IMR-90 (cell line): ENCODE measurements at places on chromosomes 5 and 9. TPM values are rescaled to one million over a fixed set of nuclear protein-coding genes. Genes with fewer than 3 reads are reported as not detected.

DNA sequence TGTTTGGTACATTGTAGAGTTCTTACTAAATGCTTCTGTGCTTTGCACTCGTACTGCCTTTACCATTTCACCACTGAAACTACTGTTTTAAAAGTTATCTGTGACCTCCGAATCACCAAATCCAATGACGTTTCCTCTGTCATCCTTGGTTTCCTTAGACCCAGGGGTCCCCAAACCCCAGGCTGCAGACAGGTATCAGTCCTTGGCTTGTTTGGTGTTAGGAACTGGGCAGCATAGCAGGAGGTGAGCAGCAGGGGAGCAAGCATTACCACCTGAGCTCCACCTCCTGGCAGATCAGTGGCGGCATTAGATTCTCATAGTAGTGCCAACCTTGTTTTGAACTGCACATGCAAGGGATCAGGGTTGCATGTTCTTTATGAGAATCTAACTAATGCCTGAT, 26.8 kb upstream of the APC start:
- no peak for DNase-seq

DNA sequence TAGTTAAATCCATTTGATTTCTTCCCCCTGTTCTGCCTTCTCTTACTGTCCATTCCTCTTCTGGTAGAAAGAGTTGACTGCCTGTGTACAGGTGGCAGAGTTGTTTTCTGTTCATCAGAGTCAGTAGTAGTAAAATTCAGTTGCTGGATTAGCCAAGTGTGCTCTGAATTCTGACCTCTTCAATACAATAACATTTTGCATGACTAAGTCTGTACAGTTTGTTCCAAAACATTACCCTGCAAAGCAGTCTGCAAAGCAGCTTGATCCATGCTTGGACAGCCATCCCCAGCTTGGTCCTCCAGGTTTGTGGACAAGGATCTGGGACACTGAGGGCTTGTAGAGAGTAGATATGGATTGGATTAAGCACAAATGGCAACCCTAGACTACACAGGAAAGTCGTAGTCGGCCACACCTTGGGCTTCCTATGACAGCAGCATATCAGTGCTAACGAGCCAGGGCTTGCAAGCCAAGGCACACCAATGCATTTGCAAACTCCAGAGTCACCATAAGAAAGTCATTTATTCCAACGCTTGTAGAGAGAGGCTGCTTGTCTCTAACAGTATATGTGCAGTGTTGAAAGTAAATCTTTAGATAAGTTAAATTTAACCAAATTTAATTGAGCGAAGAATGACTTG, 25.2 kb downstream of the IL12B start:
- peak; percentile 33 for DNase-seq

DNA sequence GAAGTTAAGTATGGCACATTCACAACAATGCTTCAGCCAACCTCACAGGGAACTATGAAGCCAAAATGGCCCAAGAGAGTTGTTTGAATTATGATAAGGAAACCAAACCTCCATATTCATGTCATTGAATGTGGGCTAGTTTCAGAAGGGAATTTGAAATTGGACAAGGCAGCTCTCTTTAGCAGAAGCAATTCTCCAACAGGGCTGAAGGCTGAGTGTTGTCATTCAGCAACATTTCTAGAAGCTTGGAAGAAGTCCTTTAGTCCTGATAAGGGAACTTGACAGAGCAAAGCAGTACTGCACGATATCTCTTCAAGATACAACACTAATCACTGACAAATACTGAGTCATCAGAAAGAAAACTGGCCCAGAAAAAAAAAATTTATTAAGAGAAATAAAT, 115.4 kb downstream of the SLC25A46 start:
- DNase-seq = peak; percentile 43

- no peak for DNase-seq
Measured at GRCh38 chr5:96280946-96281393, 152.1 kb downstream of the PCSK1 start.

DNA sequence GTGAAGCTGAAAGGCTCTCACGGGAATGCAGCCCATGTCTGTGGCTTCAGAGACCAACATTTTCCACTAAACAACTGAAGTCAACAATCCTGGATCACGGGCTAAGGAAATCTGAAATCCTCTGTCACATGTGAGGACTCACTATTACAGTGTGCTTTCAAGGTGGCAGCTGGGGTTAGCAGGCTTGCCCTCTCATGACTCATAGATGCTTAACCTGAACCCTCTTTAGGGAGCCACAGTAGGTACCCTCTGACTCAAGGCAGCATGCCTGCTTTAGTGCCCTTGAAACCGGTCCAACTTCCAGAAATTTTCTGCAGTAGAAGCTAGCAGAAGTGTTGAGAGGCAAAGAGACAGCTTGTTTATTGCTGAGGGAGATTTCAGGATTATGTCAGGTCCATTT, 232.5 kb downstream of the GABRB2 start:
- DNase-seq = no peak

DNA sequence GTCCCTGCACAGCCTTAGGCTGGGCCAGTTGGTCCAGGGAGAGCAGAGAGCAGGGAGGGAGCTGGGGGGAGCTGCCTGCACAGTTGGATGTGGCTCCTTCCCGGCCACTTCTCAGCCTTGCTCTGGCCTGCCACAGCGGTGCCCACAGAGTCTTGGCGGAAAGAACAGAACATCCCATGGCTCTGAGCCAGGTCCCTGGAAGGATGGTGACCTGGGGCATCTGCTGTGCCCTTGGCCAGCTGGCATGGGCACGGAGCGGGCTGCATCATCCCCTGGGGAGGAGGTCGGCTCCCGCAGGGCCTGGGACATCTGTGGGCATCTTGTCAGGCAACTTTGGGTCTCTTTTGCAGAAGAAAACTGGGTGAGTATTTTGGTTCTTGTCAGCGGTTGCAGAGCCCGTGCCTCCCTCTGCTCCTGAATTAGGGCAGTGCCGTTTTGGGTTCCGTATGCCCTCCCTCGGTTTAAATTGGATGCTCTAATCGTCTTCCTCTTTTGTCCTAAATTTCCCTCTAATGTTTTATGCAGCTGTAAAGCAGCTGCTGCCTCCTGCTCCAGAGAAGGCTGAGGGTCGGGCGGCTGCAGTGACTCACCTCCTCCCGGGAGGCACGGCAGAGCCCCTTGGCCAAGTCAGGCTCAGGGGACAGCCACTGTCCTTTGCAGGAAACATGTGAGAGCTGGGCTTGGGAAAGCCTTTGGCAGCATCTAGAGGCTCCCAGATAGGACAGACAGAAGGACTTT, 10.5 kb upstream of the NACC2 start:
- peak; percentile 47 for DNase-seq

- no peak for DNase-seq
Measured at GRCh38 chr5:170630226-170630625, 126.4 kb downstream of the KCNIP1 start.

- DNase-seq = peak; percentile 63
Measured at GRCh38 chr9:128078504-128079434, 10.7 kb downstream of the SLC25A25 start.

The OLFM1 gene
- 0.28 and 0.36 TPM in 2 replicates for total RNA-seq

The PCDHA13 gene
- total RNA-seq = not detected in 2 replicates
